Bronchial epithelial cell (primary cell): ENCODE measurements at places on chromosomes 3 and 15. TPM values are rescaled to one million over a fixed set of nuclear protein-coding genes. Genes with fewer than 3 reads are reported as not detected.

GRCh38 chr3:81352867-81353266, 408.6 kb downstream of the GBE1 start:
- peak; percentile 73 for DNase-seq

GRCh38 chr3:160210799-160211221, 14.4 kb upstream of the C3orf80 start:
- peak; percentile 64 for DNase-seq

GRCh38 chr3:159739969-159740368, 248.7 kb upstream of the IL12A start:
- DNase-seq, result no peak

- DNase-seq, result no peak
Measured at GRCh38 chr3:183230826-183231225, 22.2 kb upstream of the B3GNT5 start.

The GORASP1 gene
- 17.9 and 24.6 TPM in 2 replicates for total RNA-seq

DNA sequence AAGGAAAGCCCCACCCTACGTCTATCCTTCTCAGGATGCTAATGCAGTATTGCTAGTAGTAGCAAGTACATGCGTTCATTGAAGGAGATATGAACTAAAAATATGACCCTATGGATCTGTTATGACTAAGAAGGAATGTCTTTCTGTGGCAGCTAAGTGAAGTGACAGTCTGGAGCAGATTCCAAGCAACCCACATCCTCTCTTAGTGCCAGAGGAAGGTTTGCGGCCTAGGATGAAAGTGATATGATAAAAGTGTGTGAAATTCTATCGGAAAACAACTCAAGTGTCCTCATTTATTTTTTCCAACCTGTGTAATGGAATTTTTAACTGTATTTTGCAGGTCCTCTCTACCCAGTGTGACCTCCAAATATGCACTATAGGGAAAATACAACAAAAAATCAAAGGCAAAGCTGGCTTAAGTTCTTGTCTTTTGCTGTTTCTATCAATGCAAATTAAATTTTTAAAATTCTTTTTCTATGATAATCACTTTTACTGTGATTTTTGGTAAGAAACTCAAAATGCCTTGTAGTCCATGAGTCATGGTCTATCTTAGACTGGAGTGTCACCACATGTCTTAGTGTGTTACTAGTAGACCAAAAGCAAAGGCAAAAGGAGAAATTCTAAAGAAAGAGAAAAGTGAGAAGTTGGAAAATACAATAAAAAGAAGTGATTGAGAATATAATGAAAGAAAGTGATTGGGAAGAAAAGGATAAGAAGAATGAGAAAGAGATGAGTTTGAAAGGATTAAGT, 161.2 kb upstream of the TMCO5A start:
- DNase-seq, result no peak

- no peak for DNase-seq
Measured at GRCh38 chr3:33075995-33076394, 21.0 kb downstream of the GLB1 start.

DNA sequence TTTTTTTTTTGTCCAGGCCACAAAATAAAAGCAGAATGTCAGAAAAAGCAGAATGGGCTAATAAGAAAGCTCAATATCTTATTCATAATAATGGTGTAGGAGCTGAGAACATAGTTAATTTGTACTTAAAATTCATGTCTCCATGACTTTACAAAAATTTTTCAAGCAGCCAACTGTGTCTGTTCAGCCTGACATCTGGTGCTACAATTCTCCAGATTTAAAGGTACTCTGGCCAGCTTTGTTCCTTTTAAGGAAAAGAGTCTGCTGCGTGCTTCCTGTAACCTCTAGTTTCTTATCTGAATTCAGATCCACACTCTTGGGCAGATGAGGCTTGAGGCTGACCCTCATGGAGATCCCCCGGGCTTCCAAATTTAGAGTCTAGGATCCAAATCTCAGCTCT, 8.7 kb upstream of the RFX7 start:
- no peak for DNase-seq

DNA sequence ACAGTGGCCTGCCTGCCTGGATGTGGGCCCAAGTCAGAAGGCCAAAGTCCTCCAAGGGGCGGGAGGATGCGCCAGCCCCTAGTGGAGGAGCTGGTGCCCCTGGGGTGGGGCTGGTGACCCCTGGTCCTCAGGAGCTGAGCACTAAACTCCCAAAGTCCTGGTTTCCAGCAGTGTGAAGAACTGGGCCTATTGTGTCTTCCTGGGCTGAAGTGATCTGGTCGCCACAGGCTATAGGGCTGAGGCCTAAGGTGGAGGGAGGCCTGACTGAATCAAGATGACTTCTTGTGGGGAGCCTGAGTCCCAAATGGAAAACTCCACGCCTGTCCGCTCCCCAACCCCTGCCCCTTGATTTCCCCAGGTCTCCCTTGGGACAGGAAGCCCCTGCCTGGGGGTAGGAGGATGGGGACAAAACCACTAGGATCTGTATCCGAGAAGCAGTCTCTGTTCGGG, 753 bp upstream of the FES start:
- no peak for DNase-seq

The C2CD4A gene
- 0.53 and 1.3 TPM in 2 replicates for total RNA-seq

The CTDSPL gene
- total RNA-seq, result 50.4 and 80.6 TPM in 2 replicates

DNA sequence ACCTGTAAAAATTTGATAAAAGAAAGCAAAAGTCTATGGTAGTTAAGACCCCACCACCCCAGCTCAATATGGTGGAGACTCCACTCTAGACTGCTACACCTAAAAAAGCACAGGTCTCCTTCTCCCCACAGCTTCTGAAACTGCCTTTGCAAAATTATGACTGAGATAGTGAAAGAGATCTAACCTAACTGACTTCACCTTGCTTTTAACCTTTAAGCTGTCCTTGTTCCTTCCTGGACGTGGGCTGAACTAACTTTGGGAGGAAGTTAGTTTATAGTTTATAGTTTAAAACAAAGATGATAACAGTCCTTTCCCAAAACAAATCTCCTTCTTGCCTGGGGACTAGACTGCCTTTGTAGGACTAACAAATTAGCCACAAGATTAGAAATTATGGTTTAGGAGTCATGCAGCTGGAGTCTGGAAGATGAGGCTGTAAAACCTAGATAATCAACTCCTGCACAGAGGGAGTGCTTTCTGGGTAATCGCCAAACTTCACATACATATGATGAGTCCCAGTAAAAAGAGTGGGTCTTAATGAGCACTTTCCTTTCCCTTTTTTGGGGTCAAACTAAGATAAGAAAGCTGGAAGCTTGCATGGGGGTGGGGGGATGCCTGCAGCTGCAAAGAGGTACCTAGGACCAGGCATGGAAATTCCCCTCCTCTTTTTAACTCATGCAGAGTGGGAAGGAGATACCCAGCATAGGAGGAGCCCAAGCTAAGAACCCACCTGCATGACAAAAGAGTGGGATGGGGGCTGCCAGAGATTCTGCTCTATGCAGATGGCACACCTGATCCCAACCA, 17.5 kb downstream of the CCR8 start:
- no peak for DNase-seq

GRCh38 chr3:18024715-18025114, 282.3 kb upstream of the TBC1D5 start:
- no peak for DNase-seq

The PAK6 gene
- 11.6 and 11.8 TPM in 2 replicates for total RNA-seq

DNA sequence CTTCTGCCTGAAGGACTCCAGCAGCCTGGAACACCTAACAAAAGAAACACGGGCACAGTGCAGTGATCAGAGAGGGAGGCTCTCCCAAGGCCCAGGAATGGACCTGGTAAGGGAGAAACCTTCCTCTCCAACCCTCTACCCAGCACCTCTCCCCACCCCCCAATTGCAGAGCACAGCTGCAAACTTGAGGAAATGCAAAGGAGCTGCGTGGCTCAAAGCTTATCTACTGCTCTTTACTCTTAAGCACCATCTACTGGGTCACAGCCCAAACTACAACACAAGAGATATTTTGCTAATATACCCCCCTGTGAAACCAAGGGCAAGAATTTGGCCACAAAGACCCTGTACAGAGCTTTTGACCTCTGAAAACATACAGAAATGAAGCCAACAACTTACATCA, 328.3 kb downstream of the OXSM start:
- no peak for DNase-seq

DNA sequence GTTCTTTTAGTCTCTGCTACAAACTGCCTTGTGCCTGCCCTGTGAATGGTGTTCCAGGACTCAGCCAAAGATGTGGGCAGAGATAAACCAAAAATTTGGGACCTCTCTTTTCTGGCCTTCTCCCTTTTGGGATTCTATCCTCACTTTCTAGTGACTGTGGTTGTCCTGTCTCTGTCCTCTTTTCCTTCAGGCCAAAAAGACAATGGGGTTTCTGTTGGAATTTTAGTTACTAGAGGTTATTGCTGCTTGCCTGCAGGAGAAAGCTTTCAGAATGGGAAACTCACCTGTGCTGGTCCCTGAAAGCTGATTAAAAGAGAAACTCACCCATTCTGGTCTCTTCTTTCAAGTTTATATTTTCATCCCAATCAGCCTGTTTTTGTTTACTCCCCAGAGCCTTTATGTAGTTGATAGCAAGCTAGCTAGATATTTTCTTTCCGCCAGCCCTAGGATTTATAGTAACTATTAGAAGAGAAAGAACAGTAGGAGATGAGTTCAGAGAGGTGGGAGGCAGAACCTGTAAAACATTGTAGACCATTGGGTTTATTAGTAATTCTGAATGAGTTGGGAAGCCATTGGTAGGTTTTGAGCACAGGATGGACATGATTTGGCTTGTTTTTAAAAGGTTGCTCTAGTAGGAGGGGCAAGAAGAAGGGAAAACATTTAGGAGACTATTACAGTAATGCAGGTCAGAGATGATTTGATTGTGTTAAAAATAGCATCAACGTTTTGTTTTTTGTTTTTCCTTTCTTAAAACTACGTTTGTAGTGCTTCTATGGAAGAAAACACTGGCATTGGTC, 138.9 kb downstream of the TCF12 start:
- peak; percentile 38 for DNase-seq

DNA sequence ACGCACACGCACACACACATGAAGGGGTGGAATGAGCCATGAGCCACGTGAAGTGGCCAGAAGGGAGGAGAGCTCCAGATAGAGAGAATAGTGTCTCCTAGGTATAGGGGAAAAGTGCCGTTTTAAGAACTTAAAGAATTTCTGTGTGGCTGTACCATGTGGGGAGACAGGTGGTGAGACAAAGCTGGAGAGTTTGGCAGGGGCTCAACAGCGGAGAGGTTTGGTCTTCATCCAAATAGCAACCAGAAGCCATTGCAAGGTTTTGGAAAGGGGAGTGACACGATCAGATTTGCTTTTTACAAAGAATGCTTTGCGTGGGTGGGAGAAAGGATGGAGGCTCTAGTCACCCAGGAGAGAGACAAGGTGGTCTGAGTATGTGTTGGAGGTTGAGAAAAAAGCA, 146.0 kb downstream of the IL20RB start:
- no peak for DNase-seq

The SAXO2 gene
- total RNA-seq, result 0.26 and 0.38 TPM in 2 replicates

- DNase-seq, result no peak
Measured at GRCh38 chr3:129834580-129834979, 58.9 kb downstream of the TMCC1 start.

GRCh38 chr3:114582929-114583328, 289.1 kb downstream of the TIGIT start:
- DNase-seq, result no peak

- DNase-seq, result no peak
Measured at GRCh38 chr15:69855258-69856000, 242.3 kb downstream of the TLE3 start.

The SERINC4 gene
- 0.13 TPM in 1 of 2 replicates, not detected in the other for total RNA-seq
